ENCODE measurements at places on chromosomes 2 and 18. TPM values are rescaled to one million over a fixed set of nuclear protein-coding genes. Genes with fewer than 3 reads are reported as not detected.

DNA sequence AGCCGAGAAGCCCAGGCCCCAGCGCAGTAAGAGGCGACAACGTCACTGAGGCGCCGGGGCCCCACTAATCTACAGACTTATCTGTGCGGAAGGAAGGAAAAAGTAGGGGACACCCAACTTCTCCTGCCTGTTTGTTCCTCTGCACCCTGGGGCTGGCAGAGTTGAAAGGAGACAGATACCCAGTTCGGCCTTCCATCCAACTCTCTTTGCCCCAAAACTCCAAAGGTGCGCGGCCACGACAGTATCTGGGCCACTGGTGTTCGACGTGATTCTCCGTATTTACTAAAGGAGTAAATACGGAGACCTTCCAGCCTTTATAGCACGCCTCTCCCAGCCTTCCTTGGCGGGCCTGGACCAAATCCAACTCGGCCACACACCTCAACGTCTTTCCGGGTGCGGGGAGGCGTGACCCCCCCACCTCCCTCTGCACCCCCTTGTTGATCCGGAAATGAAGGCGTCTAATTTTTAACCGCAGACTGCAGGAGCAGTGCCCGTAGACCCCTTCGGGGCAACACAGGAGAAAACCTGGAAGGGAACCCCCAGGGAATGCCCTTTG lies 1.6 kb downstream of the SMAD7 start:
- DNase-seq: no peak

The GDF7 gene
- total RNA-seq: 3.2 TPM

DNA sequence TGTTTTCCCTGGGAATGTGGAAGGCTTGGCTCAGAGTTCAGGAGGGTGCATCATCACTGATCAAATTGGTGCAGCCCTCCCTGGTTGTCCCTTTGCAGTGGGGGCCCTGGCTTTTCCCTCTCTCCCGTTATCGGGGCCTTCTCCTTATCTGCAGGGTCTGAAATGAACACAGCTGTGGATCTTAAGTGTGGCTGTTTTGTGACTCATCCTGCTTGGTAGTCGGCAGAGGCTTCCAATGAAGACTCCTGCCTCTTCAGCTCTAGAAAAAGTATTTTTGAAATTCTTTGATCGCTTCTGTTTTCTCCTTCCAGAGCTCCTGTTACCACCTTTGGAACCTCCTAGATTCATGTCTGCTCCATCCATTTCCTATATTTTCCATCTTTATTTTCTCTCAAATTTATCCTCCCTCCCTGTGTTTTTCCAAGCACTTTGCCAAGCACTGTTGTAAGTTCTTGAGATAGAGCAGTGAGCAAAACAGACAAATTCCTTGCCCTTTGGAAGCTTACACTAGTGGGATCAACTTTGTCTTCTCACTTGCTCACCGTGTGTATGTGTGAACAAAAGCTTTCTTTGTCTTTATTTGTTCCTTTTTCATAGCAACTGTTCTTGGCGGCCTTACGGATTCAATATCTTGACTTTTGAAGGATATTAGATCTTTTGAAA lies 45.7 kb downstream of the RALB start:
- DNase-seq: no peak

The TMEM163 gene
- total RNA-seq: 6.7 TPM

GRCh38 chr18:62281684-62282083 lies 43.4 kb upstream of the TNFRSF11A start:
- DNase-seq: peak; percentile 82

The RBMS1 gene
- total RNA-seq: 116 TPM

DNA sequence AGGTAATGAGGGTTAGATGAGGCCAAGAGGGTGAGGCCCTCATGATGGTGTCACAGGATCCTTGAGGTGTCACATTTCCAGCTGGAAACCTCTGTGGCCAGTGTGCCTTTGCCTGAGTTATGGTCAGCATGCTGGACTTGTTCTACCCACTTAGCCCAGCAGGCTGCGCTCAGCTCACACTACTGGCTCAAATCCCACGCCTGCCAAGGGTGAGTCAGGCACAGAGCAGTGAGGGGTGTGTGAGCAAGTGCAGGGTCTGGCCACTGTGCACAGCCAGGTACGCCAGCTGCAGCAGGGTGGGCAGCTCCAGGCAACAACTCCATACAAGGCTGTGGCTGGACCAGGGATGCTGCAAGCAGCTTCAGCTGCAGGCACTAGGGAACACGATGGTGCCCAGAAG lies 616.6 kb upstream of the FSHR start:
- peak; percentile 37 for DNase-seq
